ENCODE measurements at places on chromosomes 2 and 18. TPM values are rescaled to one million over a fixed set of nuclear protein-coding genes. Genes with fewer than 3 reads are reported as not detected.

CD8B2 gene
- total RNA-seq: not detected

SANBR gene
- 8.5 TPM for total RNA-seq

NTSR2 gene
- total RNA-seq: not detected

CD8B gene
- total RNA-seq: not detected

- no peak for DNase-seq
Measured at GRCh38 chr2:236974752-236975151, 110.9 kb upstream of the COPS8 start.

DNA sequence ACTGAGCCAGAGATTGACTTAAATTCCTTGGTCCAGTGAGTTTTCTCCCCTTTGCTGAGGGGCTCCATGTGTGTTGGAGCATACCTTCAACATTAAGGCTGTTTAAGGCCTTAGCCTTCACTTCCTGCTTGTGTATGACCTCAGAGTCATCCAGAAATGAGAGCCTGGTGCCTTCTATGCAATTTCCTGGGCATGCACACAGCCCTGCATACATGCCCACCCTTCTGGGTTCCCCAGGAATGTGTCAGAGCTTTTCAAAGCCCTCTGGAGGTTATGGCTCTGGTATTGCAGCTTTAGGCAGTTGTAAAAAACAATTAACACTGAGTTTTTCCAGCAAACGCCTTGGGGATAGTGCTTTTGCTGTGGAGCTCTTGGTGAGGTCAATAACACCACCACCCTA lies 16.7 kb downstream of the IL1R1 start:
- peak; percentile 61 for DNase-seq

DNA sequence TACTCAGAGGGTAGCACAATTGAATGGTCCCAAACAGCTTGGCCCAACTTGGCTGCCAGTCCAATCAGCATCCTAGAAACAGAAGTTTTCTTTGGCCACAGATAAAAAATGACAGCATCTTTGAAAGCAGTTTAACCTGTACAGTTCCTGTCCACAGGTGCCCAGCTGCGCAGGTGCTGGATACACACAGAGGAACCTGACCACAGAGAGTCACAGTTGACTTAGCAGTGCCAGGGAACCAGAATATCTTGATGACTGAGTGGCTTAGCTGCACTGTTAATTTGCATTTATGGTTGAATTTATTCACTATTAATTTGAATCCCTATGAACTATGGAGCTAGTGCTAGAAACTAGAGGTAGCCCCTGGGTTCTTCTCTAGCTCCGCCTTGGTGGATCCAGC lies 93.7 kb downstream of the TPGS2 start:
- DNase-seq: no peak

GRCh38 chr2:60936757-60937156 lies 55.4 kb downstream of the REL start:
- no peak for DNase-seq

DNA sequence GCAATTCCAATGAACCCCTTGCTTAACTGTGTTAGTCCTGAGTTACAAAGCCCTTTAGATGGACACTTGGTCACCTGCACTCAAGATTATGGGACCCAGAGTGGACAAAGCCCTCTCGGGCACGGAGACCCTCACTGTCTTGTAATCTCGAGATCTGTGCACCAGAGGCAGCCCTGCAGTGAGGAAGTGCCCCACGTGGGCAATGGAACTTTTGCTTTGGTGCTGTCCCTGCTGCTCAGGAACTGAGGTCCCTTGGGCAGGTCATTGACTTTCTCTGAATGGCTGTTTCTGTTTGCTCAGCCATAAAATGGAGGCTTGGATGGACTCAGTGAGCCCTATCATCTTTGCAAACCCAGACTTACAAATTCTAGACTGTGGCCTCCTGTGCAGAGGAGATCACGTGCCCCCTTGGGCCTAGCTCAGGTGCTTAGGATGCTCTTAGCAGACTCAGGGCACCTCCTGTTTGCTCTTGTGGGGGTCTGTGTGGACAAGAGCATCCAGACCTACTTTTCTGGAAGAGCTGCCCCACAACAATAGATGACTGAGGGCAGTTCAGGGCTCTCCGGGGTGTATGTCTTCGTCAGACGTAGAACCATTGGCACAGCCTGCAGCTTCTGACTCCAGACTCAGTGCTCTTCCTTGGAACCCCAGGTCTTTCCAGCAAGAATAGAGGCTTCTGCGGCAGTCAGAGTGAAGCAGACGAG lies 94.5 kb upstream of the HS6ST1 start:
- no peak for DNase-seq

GRCh38 chr18:574149-574860 lies 5.9 kb upstream of the CETN1 start:
- no peak for DNase-seq

GRCh38 chr2:14288016-14288415 lies 344.5 kb upstream of the LRATD1 start:
- DNase-seq: no peak

GRCh38 chr2:178246696-178247095 lies 52.4 kb downstream of the OSBPL6 start:
- DNase-seq: no peak

GRCh38 chr2:134999521-134999920 lies 47.7 kb downstream of the MAP3K19 start:
- DNase-seq: peak; percentile 9

GRCh38 chr2:201254081-201254730 lies 6.1 kb upstream of the CASP8 start:
- peak; percentile 57 for DNase-seq

DNA sequence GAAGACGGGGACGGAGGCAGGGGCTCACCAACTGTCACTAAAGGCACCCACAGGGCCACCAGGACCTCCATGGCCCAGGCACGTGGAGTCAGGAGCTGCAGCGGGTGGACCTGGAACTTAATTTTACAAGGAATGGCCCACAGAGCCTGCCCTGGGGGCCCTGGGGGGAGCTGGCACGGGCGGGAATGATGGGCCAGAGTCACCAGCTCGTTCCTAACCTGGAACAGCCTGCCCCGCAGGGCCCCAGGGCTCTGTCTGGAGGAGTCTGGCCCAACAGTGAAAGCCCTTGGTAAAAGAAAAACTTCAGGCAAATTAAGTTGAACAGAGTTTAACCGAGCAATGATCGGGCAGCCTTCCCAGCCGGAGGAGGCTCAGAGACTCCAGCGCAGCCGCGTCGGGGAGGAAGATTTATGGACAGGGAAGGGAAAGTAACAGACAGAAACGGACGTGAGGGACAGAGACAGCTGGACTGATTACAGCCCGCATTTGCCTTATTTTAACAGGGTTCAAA lies 118.4 kb upstream of the TMEM18 start:
- DNase-seq: no peak

GRCh38 chr18:25189391-25190185 lies 162.4 kb downstream of the ZNF521 start:
- no peak for DNase-seq

All from GM23248 (cell line).